ENCODE measurements at places on chromosomes 11 and 22. TPM values are rescaled to one million over a fixed set of nuclear protein-coding genes. Genes with fewer than 3 reads are reported as not detected.

The COX8A gene
- total RNA-seq, result 754 TPM

The C22orf15 gene
- not detected for total RNA-seq

The ACTN3 gene
- total RNA-seq, result not detected

The PAMR1 gene
- total RNA-seq, result not detected

The MN1 gene
- 3.0 TPM for total RNA-seq

The OR52E8 gene
- not detected for total RNA-seq

The THYN1 gene
- 16.9 TPM for total RNA-seq

All from A549 treated with DMSO at 1 μM for 4 hours (cell line).